Cardiac muscle cell (in vitro differentiated cells and primary cell): ENCODE measurements at places on chromosomes 3 and 15. TPM values are rescaled to one million over a fixed set of nuclear protein-coding genes. Genes with fewer than 3 reads are reported as not detected.

WDR93 gene
- polyA plus RNA-seq, result 0.59 and 0.73 TPM in 2 replicates

ENTPD3 gene
- 0.16 and 1.1 TPM in 2 replicates for polyA plus RNA-seq

FAM98B gene
- polyA plus RNA-seq, result 2.4 and 3.4 TPM in 2 replicates

IQCF5 gene
- 0.99 TPM in 1 of 2 replicates, not detected in the other for polyA plus RNA-seq

LNP1 gene
- polyA plus RNA-seq, result 18.3 and 20.8 TPM in 2 replicates

C3orf49 gene
- polyA plus RNA-seq, result not detected in 2 replicates

RBPMS2 gene
- 213 and 223 TPM in 2 replicates for polyA plus RNA-seq

CCR3 gene
- not detected in 2 replicates for polyA plus RNA-seq

UACA gene
- polyA plus RNA-seq, result 155 and 297 TPM in 2 replicates

SLC12A1 gene
- polyA plus RNA-seq, result not detected in 2 replicates

ZNF621 gene
- 6.9 and 12.9 TPM in 2 replicates for polyA plus RNA-seq

ELL3 gene
- 4.6 TPM in 1 of 2 replicates, not detected in the other for polyA plus RNA-seq

ZBED2 gene
- not detected in 2 replicates for polyA plus RNA-seq

SCN5A gene
- 3.1 and 8.5 TPM in 2 replicates for polyA plus RNA-seq

TRH gene
- 113 and 149 TPM in 2 replicates for polyA plus RNA-seq

TMEM207 gene
- polyA plus RNA-seq, result not detected in 2 replicates

TRIM42 gene
- not detected in 2 replicates for polyA plus RNA-seq

MNS1 gene
- polyA plus RNA-seq, result 0.91 and 1.4 TPM in 2 replicates

ADGRG7 gene
- 38.6 and 49.4 TPM in 2 replicates for polyA plus RNA-seq

CNTN4 gene
- 3.9 and 7.9 TPM in 2 replicates for polyA plus RNA-seq

ATOSA gene
- polyA plus RNA-seq, result 10.8 and 19.9 TPM in 2 replicates

DAZL gene
- polyA plus RNA-seq, result 0.04 TPM in 1 of 2 replicates, not detected in the other

ALPK3 gene
- 16.6 and 19.2 TPM in 2 replicates for polyA plus RNA-seq

HOMER2 gene
- 24.4 and 27.3 TPM in 2 replicates for polyA plus RNA-seq

NCKIPSD gene
- 49.6 and 51.7 TPM in 2 replicates for polyA plus RNA-seq

IFRD2 gene
- polyA plus RNA-seq, result 106 and 110 TPM in 2 replicates

KBTBD8 gene
- 4.3 and 11.8 TPM in 2 replicates for polyA plus RNA-seq

KIF15 gene
- polyA plus RNA-seq, result 2.7 and 3.0 TPM in 2 replicates

SNX22 gene
- 0.59 and 2.0 TPM in 2 replicates for polyA plus RNA-seq

HIGD2B gene
- 0.99 TPM in 1 of 2 replicates, not detected in the other for polyA plus RNA-seq

SLC27A2 gene
- not detected in 2 replicates for polyA plus RNA-seq
